ENCODE measurements at places on chromosomes 12 and 14. TPM values are rescaled to one million over a fixed set of nuclear protein-coding genes. Genes with fewer than 3 reads are reported as not detected.

EIF2S3B gene
- 0.44 TPM for total RNA-seq

TEX22 gene
- 2.1 TPM for total RNA-seq

CARMIL3 gene
- total RNA-seq = not detected

MAP1LC3B2 gene
- total RNA-seq = not detected

GEMIN2 gene
- total RNA-seq = 20.0 TPM

Measured in endothelial cell of umbilical vein (primary cell).